Fibroblast of villous mesenchyme (primary cell): ENCODE measurements at places on chromosomes 6 and 20.

- DNase-seq: peak; percentile 97
These were observed 5.3 kb upstream of the GUCA1B start for GRCh38 chr6:42200035-42200434.

- peak; percentile 36 for DNase-seq
These were observed 4.8 kb downstream of the SOX18 start for GRCh38 chr20:64044484-64045247.

DNA sequence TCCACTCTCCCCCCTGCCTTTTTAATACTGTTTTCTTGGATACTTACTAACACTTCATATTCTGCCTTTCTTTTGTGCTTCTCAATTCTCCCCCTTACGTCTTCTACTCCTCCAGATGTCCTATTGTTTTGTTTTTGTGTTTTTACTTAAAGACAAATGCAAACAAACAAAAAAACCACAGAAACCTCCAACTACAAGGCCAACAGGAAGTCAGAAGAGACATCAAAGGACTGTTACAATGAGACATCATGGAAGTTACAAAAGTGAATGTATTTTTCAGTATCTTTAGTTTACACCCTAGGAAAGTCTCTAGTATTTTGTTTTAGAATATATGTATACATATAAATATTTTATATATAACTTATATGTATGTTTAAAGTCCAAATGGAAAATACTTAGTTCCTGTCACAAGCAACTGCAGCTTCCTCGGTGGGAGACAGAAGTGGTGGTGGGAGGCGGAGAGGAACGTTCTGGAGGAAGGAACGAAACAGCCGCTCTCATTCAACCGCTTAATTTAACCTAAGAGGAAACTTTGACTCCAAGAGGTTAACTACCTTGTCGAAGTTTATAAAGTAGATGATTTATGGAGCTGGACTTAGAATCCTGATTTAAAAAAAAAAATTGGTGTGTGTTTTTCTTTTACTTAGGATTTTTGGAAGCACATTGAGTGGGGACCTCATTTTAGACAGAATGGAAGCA is 168.9 kb upstream of the PDE10A start:
- DNase-seq: peak; percentile 40

DNA sequence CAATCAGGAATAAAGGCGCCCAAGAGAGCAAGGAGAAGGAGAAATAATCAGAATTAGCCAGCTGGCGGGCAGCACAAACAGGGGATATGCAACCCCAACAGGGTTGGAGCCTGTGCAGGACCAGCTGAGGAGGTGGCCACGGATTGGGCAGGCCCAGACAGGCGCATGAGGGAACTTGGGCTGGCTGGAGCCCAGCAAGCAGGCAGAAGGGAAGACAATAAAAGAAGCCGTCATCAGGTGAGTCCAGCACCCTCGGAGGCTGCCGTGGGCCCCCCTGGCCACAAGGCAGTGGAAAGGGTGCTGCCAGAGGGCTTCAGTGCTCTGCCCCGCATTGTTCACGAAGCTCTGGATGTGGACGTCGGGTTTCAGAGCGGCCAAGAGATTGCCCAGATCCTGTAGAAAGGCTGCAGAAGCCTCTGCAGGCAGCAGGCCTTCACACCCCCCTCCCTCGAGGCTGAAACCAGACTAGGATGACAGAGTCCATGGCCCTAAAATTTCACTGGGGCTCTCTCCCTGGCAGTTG is 28.4 kb upstream of the MAFB start:
- no peak for DNase-seq

DNA sequence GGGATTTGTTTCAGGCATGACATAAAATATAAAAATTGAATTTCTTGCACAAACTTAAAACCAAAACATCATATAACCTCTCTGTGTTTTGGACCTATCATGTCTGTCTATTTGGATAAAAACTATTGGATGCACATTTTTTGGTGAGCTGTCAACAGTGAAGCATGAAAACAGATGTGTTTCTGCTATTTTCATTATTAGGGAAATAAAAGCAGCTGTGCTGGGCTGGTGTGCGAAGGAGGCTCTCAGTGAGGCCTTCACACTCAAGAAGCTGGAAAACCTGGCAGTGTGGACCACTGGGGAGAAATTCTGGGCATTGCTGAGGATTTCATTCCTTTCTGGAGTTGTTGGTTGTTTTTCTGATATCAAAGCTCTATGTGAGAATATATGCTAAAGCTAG is 395.3 kb downstream of the GJA1 start:
- DNase-seq: peak; percentile 29

- peak; percentile 81 for DNase-seq
These were observed 45.9 kb downstream of the ELOVL5 start for GRCh38 chr6:53302678-53303360.

GRCh38 chr20:1331801-1332453 is 3.0 kb upstream of the SDCBP2 start:
- no peak for DNase-seq
